Brain (organoid and tissue), 16 donors: ENCODE measurements at places on chromosomes 2 and 18. TPM values are rescaled to one million over a fixed set of nuclear protein-coding genes. Genes with fewer than 3 reads are reported as not detected.

The GPAT2 gene
- 1.5 TPM for polyA plus RNA-seq

The OSGEPL1 gene
- polyA plus RNA-seq, result 5.9 TPM

The MARCO gene
- 1.8 TPM for polyA plus RNA-seq

The LRP2 gene
- 8.2 TPM for polyA plus RNA-seq

The C2orf15 gene
- 10.7 TPM for polyA plus RNA-seq

The ACTG2 gene
- 1.6 TPM for polyA plus RNA-seq

- peak; percentile 89 for DNase-seq
These were observed 368.5 kb downstream of the LRRTM1 start for GRCh38 chr2:79935771-79936657.

DNA sequence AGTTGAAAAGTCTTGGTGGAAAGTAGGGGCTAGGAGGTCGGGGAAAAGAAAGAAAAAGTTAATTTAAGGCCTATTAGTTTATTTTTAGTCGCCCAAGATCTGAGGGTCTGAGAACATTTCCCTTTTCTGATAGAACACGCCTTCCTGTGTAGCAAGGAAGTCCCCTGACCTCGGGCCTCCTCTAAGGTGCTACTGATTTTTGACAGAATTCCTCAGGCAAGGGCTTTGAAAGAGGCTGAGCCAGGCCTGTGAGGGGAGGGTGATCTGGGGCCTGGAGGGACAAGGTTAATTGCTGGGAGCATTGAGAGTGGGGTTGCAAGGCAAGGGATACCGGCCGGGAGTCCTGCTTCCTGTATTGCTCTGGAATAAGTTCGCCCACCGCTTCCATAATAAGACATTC, 131.4 kb upstream of the MYCN start:
- DNase-seq, result no peak

DNA sequence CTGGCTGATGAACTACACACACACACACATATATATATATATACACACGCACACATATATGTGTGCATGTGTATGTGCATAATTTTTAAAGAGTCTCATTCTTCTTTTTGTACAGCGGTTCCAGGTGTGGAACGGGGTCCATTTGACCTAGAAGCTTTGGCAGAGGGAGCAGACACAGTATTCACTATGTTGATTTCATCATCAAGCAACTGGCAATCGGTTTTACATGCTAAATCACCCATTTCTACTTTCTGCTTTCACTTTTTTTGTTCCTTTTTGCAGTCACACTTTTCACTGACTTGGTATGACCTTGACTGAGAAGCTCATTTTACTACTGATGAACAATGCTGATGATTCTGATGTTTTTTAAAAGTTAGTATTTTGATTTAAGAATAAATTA, 63.0 kb upstream of the PGAP1 start:
- no peak for DNase-seq

GRCh38 chr2:152701198-152701597, 16.1 kb downstream of the PRPF40A start:
- no peak for DNase-seq

DNA sequence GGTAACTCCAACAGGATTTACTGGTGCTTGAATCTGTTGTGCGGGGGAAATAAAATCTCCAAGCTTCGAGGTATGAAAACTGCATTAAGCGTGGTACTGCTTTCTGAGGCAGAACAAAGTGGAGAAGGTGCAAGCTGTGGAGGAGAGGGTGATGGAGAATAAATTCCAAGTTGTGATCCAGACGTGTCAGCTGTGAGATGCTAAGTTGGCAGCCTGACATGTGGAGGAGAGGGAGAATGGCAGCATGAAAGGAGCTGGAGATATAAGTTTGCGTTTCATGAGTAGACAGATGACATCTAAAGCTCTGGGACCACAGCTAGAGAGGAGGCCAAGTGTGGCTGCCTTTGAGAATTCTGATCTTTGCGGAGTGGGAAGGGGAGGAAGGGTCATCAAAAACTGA, 411.8 kb downstream of the FBXO15 start:
- DNase-seq, result no peak

- no peak for DNase-seq
These were observed 214.2 kb upstream of the ERBB4 start for GRCh38 chr2:212752730-212753351.

GRCh38 chr2:42756966-42757513, 6.9 kb downstream of the OXER1 start:
- no peak for DNase-seq

GRCh38 chr2:5495586-5495985, 196.6 kb upstream of the SOX11 start:
- peak; percentile 58 for DNase-seq

DNA sequence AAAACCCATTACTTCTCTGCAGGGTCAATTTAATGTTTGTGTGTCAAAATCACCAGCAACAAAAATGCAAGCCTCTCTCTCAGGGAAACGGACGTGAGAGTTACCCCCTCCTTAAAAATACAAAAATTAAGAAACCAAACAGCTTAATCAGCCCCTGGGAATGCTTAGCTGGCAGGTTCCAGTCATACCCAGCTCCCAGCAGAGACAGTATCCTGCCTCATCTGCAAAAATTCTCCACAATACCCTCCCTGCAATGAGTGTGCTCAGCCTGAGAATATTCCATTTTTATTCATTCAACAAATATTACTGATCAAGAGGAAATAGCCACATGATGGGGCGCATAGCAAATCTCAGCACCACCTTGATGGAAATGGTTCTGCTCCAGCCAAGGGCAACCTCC, 36.3 kb downstream of the ST8SIA5 start:
- DNase-seq, result no peak

- no peak for DNase-seq
These were observed 121.2 kb upstream of the REV1 start for GRCh38 chr2:99611034-99611433.

- DNase-seq, result no peak
These were observed 23.9 kb downstream of the CTLA4 start for GRCh38 chr2:203891474-203891873.

DNA sequence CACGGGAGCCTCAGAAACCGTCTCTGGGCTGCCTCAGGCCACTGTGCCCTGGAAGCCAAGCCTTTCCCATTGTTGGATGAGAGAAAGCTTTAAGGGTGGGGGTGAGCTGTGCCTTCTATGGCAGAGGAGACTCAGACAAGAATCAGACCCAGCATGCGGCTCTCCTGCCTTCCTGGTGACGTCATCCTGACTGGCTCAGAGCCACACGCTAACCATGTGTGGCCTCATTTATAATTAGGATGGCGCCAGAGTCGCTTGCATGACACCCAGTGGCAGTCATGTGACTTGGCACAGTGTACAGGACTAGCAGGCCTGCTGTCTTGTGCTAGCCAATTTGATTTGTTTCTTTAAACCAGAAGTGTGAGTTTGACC, 99.1 kb downstream of the SH3BP4 start:
- peak; percentile 96 for DNase-seq
